ENCODE measurements at places on chromosomes 4 and X.
A peak's percentile ranks its signal among the peaks of the same experiment; 100 is the strongest.

GRCh38 chrX:10509397-10509796 is 111.0 kb downstream of the MID1 start:
- DNase-seq, result no peak

DNA sequence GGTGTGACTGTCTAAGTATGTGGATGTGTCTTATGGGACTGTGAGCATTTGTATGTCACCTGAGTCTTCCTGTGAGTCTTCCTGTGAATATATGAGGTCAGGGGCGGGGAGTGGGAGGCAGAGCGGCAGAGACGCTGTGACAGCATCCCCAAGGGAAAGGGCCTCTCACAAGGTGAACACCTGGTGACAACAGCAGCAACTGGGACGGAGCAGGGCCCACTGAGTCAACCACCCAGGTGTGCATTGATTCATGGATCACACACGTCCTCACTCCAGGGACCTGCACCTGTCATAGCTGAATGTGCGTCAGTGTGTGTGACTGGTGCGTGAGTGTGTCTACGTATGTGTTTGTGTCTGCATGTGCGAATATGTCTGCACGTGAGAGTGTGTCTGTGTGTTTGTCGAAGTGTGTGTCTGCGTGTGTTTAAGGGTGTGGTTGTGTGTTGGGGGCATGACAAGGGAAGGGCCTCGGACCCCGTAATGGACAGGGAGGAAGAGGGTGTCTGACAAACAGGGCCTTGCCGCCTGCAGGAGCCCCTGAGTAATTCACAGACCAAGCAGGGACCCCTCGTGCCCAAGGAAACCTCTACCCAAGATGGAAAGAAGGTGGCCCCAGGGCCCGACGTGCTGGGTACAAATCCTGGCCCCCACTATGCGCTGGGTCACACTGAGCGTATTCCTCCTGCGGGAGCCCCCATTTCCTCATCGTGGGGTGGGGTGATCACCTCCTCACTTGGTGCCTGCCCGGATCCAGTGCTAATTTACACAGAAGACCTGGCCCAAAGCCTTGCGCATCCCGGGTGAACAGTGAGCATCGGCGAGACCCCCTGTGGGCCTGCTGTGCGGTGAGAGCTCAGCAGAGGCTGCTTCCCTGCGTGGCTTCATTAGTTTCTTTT is 76.7 kb downstream of the ABLIM2 start:
- DNase-seq, result no peak

GRCh38 chrX:148459343-148459742 is 41.1 kb upstream of the AFF2 start:
- DNase-seq, result no peak

GRCh38 chr4:38230121-38230801 is 270.1 kb downstream of the PTTG2 start:
- no peak for DNase-seq

DNA sequence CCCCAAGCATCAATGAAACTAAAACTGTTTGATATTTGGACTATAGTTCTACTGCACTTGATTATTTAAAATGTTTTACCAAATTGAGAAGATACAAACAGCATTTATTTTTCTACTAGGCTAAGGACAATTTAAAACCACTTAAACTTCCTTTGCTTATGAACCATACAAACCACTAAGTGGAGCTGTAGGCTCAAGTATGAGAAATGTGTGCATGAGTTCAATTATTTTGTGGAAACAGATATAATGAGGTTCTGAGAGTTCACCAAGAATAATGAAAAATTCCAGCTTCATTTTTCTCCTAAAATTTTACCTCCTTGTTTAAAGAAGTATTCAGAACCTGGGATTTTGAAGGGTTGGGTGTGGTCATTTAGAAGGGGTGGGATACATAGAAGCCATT is 63.1 kb downstream of the SERPINA7 start:
- no peak for DNase-seq

- no peak for DNase-seq
Observed at GRCh38 chrX:47643926-47644325, 6.4 kb downstream of the ELK1 start.

- no peak for DNase-seq
Observed at GRCh38 chr4:151940291-151940690, 179.5 kb upstream of the GATB start.

DNA sequence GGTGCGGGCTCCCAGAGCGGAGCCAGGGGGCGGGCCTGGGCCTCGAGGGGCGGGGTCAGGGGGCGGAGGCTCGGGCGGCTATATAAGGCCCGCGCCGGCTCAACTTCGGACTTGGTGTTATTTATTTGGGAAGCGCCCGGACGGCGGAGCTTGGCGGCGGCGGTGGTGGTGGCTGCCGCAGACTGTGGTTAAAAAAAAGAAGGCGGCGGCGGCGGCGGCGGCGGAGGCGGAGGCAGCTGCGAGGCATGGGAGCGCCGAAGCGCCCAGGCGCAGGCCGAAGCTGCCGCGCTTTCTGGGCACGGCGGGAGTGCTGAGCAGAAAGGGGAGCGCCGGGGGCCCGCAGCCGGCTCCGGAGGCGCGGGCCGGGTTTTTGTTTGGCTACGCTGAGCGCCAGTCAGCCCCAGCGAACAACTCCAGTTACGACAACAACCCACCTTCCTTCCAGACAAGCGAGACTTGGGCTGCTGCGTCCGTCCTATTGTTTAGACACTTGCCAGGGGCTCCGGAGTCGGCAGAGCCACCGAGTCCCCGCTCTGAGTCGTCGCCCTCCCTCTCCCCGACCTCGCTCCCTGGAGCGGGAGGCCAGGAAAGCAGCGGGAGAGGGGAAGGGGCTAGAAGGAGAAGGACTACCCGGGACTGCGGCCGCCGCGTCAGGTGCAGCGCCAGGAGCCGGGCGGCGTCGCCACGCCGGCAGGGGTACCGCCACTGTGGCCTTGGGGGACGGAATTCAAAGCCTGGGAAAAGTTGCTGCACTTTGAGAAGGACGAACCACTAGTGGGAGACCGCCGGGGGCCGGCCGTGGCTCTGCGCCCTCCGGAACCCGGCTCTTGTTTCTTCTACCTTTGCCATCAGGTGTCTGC is at the start of gene SLIT2:
Gene SLIT2, plus strand, starts transcription at position 110 of the 860 bp plus-strand sequence. CDS start 1,911 bp downstream, outside the sequence.
- DNase-seq, result no peak

GRCh38 chr4:181606300-181606699 is 636.9 kb upstream of the TENM3 start:
- DNase-seq, result no peak

GRCh38 chrX:154478728-154479622 is at the start of gene LAGE3:
Gene LAGE3, minus strand, starts transcription at chrX:154479281. Its CDS starts 366 bp downstream, at chrX:154478915.
- DNase-seq, result peak; percentile 94

GRCh38 chr4:107725281-107725859 is 5.3 kb upstream of the PAPSS1 start:
- DNase-seq, result no peak

GRCh38 chr4:88275516-88275915 is 8.8 kb downstream of the PPM1K start:
- DNase-seq, result no peak

GRCh38 chr4:153651587-153651986 is 32.5 kb upstream of the TLR2 start:
- DNase-seq, result peak; percentile 49

DNA sequence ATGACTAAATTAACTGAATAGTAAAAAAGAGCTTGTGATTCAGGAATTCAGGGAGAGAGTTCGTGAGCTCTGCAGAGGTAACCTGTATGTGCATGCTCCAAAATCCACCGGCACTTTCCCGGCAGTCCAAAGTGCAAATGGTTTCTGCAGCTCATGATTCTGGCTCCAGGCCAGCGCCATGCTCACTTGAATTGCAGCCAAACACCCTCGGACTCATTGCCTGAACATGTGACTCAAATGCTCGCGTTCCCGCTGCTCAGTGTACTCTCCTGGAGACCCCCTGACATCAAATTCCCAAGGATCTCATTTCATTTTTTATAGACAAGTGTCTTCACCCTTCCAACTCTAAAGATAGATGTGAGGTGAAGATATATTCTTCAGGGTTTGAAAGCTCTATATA is 44.1 kb upstream of the SH3RF1 start:
- no peak for DNase-seq

- DNase-seq, result no peak
Observed at GRCh38 chrX:56766554-56767347, 37.7 kb downstream of the NBDY start.

DNA sequence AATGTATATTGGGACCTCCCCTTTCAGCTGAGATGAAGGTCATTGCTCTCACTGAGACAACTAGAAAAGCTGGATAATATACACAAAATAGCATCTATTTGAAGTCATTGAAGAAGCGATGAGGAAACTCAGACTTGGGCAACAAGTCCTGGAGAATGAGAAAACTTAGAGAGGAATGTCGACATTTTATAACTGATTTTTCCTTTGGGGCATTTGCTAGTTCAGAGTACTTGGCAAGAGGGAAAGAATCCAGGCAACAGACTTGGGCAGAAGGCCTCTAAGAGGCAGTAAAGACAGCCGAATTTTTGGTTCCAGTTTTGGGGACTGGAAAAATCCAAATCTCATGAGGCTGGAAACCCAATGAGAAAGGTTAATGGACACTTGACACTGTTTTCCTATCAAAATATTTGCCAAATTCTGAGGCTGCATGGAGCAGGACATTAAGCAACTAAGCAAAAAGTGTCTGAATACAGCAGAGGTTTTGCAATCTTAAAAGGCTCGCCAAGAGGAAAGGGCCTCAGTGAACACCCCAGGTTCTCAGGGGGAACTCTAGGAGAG is 21.0 kb upstream of the ANXA5 start:
- DNase-seq, result no peak

GRCh38 chr4:3660086-3660927 is 105.9 kb upstream of the ADRA2C start:
- no peak for DNase-seq

GRCh38 chrX:118496763-118497079 is 1.1 kb downstream of the DOCK11 start:
- DNase-seq, result no peak

GRCh38 chr4:11293866-11294265 is 134.8 kb downstream of the HS3ST1 start:
- DNase-seq, result no peak

DNA sequence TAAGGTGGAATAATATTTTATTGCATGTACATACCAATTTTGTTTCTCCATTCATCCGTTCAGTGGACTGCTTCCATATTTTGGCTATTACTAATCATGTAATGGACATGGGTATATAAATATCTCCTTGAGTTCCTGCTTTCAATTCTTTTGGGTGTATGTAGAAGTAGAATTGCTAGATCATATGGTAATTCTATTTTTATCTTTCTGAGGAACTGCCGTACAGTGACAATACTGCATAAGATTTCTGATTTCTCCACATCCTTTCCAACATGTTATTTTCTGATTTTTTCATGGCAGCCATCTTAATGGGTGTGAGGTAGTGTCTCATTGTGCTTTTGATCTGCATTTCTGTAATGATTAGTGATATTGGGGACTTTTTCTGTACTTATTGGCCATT is 19.2 kb downstream of the ALPK1 start:
- DNase-seq, result no peak

DNA sequence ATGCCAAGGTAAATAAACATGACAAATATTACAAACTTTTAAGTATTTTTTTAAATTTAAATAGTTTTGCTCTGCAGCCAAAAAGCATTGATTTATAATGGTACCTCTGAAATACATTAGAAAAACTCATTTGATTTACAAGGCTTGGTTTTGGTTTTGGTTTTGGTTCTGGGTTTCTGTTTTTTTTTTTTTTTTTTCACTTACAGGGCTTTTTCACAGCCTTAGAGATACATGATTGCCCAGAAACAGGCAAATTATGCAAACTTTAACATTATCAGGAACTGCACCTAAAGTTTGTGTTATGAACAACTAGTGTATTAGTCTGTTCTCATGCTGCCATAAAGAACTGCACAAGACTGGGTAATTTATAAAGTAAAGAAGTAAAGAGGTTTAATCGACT is 196.4 kb upstream of the DDX53 start:
- DNase-seq, result no peak

GRCh38 chr4:157151711-157152110 is 68.8 kb upstream of the GRIA2 start:
- no peak for DNase-seq

Data from CD4-positive, alpha-beta T cell treated with Interleukin-15 for 4 hours (primary cell).